NCI-H774 (cell line): ENCODE measurements at places on chromosomes 11 and 22.

- no peak for DNase-seq
Measured at GRCh38 chr11:65390996-65391395, 4.6 kb downstream of the FRMD8 start.

DNA sequence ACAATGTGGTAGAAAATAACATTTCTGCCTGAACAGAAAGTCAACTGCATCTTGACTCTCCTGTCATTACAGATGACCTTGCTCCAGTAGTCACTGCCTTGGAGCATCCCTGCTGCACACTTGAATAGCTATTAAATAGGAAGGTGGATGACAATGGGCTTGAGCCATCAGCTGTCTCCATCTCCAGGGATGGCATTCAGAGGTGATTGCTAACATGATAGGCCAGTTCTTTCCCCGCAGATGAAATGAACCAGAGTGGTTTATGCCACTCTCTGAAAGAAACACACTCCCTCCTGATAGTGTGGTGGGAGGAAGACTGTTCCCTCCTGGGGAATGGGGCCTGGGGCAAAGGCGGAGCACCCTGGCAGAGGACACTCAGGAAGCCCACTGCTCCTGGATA lies 57.1 kb upstream of the OLFML1 start:
- no peak for DNase-seq

DNA sequence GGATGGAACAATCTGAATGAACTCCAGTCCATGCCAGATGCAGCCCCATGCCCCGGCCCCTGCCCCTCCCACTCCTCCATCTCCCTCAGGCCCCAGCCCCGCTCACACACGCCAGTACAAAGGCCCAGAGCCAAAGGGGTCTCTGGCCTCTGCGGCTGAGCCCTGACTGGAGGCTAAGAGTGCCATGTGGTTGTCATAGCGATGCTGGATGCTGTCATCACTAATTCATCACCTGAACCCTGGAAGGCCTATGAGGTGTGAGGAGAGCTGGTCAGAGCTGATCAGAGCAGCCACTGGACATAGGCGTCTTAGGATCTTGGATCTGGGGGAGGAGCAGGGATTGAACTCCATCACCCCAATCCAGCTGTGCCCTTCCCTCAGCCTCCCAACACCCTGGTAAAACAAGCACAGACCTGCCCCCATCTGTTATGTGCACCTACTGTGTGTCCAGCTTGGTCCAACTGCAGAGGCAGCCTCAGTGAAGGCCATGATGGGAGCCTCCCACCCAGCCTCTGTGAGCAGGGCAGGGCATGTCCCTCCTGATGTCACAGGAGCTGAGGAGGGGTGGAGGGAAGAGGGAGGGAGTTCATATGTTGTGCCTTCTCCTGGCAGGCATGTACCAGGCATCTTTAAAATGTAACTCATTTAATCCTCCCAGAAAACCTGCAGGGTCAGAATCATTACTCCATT lies 16.7 kb downstream of the PDE2A start:
- no peak for DNase-seq

- no peak for DNase-seq
Measured at GRCh38 chr11:78397398-78397797, 20.2 kb downstream of the GAB2 start.

DNA sequence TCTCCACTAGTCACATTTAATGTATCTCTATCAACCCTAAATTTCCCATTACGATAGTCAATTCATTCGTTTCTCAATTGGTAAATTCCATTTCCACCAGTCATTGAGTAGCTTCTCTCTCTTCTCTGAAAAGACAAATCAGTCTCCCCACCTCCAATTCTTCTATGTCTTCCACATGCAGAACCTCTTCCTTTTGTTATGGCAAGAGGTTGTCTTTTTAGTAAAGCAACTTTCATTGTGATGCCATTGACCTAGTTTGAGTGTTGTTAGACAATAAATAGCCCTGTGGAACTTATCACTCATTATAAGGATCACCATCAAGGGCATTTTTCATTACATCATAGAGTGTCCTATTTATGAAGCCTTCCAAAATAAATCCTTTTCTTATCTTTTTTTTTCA lies 340.9 kb downstream of the LRRC4C start:
- DNase-seq = no peak

DNA sequence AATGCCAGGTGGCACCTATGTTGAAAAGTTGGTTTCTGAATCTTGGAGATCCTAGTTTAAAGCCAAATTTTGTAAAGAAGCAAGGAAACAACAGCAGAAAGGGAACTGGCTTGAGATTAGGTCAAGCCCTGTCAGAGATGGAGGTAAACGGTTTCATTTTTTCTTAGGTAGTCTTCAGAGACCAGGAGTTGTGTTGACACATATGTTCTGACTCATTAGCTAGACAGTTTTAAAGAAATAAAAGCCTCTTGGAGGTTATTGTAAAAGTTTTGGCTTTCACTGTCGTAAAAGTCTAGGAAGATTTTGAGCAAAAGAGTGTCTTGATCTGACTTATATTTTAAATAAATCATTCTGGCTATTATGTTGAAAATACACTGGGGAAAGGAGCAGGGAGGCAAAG lies 151.5 kb upstream of the CTSC start:
- DNase-seq = no peak

DNA sequence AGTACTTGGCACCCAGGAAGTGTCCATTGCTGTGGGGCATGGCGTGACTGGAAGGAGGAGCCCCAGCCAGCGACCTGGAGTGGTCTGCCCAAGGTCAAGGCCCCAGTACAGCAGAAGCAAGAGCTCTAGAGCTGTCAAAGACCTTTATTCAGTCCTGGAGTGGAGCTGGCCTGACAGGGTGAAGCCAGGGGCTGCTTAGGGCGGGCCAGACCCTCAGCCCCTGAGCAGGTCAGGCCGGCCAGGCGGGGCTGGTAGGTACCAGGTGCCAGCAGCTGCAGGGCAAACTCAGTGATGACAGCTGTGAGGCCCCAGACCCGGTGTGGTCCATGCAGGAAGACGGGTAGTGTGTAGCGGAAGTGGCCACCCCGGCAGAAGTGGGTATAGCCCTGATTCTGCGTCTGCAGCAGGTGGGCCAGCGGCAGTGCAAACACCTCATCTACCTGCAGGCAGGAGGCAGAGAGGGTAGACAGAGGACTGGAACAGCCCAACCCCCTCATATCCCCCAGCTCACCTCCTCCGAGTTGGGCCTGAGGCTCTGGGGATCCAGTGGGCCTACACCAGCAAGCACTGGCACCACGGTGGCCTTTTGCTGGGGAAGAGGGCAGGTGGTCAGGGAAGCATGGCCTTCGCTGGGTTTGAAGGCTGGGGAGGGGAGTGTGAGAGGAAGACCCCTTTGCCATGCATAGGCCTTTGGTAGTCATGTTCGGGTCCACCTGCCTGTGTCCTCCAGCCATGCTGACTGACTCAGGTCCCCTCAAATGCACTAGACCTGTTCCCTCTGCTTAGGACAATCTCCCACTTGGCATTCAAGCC lies 1.7 kb downstream of the NUDT8 start:
- DNase-seq = no peak

DNA sequence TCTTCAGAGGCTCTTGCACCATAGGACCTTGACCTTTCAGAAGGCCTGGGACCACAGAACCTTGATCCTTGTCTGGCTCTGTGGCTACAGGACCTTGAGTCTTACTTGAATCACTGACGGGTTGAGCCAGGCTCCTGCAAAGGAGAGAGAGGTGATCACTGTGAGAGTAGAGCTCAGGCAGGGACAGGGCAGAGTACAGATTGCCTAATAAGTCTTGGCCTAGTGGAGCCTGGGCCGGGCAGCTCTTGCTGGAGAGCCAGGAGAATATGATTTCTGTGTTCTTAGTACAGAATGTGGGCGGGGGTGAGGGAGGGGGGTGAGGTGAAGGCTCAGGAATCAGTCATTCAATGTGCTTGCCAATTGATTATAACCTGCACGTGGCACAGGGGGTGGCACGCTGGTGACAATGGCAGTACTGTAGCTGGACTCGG lies 26.0 kb downstream of the SERPINH1 start:
- no peak for DNase-seq

GRCh38 chr11:114826910-114827442 lies 148.6 kb downstream of the NXPE2 start:
- DNase-seq = no peak

DNA sequence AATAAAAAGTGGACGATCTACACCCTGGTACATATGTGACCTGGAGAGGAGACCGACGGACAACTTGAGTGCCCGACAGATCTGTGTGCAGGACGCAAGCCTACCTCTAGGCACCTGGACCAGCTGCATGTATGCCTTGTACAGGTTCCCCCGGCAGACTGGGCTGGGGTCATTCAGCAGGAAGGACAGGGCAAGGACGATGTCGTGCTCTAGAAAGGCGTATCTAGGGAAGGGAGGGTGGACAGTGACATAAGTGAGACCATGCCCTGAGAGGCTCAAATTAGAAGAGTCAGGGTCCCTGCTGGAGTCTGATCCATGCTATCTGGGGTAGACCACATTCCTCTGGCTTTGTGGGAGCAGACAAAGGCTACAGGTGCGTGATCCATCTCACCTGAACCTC lies 7.9 kb downstream of the RSPH14 start:
- DNase-seq = no peak

DNA sequence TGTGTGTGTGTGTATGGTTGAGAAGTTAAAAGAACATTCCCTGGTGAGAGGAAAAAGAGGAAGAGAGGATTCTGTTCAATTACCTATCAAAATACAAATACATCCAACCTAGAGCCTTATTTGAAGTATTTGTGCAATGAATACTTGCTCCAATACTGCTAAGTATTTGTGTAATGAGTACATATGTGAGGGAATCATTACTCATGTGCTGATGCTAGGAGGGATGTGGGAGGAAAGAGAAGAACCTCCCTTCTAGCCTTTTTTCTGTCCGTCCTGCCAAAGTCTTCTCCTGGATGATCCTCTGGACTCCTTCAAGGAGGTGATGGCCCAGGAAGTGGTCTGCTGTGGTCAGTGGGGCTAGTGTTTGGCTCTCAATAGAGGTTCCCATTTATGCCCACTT lies 36.0 kb upstream of the ACCSL start:
- DNase-seq = no peak

DNA sequence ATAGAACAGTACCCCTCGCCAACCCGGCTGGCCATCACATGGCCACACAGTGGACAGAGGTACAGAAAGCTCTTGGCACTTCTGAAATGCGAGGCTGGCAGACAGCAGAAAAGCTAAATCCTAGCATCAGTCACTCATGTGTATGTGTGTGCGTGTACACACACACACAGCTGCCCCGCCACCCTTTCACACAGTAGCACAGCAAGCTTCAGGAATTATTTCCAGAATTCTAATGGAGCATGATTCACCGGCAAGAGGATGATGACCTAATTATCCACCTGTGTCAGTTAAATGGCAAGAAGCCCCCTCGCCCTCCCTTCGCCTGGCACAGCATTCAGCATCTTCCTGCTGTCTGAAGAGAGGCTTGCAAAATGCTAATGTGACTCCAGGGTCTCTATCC lies 336.0 kb downstream of the SHANK2 start:
- DNase-seq = no peak

- no peak for DNase-seq
Measured at GRCh38 chr11:120305286-120305685, 19.8 kb upstream of the TLCD5 start.

- DNase-seq = no peak
Measured at GRCh38 chr11:128503245-128503991, 83.9 kb downstream of the ETS1 start.

DNA sequence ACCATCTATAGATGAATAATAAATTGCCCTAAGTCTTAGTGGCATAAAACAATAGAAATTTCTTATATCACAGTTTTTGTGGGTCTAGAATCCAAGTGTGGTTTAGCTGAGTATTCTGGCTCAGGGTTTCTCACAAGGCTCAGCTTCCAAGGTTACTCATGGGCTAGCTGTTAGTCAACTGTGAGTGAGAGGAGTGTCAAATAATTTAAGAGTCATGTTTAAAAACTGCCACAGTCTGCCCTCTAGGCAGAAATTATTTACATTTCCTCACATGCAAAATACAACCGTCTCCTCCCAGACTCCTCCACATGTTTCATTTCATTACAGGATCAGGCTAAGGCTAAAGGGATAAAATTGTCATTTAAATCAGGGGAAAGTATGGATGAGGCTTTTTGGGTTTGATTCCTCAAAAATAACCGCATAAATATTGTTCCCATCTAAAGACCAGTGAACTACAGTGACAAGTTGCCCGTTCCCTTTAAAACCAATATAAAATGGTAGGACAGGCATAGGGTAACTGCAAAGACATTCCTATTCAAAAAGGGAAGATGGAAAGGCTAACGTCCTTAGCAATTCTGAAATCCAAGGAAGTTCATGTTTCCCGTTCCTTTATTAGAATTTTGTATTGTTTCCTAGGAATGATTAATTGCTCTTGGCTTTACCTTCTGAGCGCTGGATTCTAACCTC lies 324.3 kb downstream of the DYNC2H1 start:
- no peak for DNase-seq

GRCh38 chr11:44870181-44870580 lies 80.5 kb downstream of the TP53I11 start:
- DNase-seq = no peak

DNA sequence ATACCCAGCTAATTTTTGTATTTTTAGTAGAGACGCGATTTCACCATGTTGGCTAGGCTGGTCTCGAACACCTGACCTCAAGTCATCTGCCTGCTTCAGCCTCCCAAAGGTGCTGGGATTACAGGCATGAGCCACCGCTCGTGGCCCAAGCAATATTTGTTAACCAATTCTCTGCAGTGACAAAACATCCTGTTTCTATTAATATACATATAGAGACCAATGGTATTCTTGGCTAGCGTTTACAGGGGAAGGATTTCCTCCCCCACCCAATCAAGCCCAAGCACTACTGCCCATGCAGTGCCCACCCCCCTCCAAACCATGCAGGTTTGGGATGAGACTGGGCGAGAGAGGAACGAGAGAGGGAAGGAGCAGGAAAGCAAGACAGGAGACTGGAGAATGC lies 53.1 kb downstream of the APOL3 start:
- no peak for DNase-seq

GRCh38 chr11:62133328-62134065 lies 9.7 kb downstream of the INCENP start:
- no peak for DNase-seq

- no peak for DNase-seq
Measured at GRCh38 chr22:47161631-47162030, 399.2 kb downstream of the TBC1D22A start.

GRCh38 chr11:72239849-72240460 lies 4.0 kb downstream of the PHOX2A start:
- DNase-seq = no peak

- DNase-seq = no peak
Measured at GRCh38 chr11:1673446-1674172, 23.4 kb upstream of the KRTAP5-6 start.

- DNase-seq = no peak
Measured at GRCh38 chr11:81673001-81673400, 1060.7 kb downstream of the FAM181B start.

DNA sequence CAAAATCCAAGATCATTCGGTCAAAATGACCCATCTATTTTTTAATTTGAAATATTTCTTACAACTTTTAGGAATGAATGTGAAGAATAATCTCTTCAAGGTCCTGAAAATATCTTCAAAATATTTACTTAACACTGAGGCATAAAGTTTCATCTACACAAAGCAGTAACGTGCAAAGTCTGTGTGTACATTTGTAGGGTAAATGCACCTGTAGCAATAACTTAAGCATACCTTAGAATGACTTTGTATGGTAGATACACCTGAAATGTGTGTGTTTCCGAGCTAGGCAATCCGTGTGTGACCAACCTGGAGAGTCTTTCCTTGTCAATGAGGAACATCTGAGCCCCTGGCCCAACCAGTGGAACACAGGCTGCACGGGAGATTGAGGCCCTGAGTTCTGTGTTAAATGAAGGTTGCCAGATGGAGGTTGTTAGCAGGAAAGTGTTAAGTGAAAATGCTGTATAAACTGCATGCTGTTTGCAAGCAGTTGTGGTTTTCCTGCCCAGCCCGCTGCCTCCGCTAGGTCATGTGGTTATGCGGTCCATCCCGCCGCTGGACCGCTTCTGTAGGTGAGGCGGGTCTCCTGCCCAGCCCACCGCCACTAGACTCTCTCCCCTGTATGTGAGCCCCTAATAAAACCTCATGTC lies 7.6 kb upstream of the CTR9 start:
- DNase-seq = no peak
